ENCODE measurements at places on chromosomes 7 and 10. TPM values are rescaled to one million over a fixed set of nuclear protein-coding genes. Genes with fewer than 3 reads are reported as not detected.

Gene PTN
- 33.3 TPM for total RNA-seq

DNA sequence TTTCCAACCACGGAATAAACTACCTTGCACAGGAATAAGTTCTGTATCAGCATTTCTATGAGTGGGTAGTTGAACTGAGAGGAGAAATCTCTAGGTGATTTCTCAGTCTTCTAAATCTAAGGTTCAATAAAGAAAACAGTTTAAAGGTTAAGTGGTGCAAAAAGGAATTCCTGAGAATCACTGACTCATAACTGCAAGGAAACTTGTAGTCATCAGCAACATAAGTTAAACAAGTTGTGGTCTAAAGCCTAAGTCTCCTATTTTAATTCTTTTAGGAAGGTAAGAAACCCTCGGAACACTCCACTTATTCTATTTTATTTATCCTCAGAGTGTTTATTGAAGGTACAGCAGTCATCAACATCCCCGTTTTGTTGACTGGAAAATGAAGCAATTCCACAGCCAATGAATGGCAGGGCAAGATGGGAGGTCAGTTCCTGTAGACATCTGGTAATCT is 92.4 kb upstream of the PIK3CG start:
- DNase-seq: no peak

DNA sequence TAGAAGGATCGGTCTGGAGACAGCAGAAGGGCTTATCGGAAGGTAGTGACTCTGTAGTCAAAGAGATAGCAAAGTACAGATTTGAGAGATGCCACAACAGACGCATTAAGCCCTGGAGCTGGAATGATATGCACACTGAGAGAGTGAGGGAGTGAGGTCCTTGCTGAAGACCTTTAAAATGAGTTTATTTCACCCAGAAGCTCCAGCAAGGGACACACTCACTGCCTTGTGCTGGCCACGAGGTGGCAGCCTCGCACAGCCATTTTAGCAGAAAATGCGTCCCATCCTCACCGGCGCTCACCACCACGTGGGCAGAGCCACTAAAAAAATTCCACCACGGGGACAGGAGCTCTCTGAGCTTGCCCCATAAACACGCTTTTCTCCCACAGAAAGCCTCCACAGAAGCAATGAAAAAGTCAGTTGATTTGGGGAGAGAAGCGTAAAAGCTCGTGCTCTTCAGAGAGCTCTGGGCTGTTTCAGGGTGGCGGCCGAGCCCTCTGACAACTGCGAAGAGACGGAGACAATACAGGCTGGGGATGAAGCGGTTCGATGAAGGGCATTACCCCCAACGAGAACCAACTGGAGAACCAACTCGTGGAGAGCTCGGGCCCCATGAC is 163.0 kb upstream of the KLF14 start:
- DNase-seq: peak; percentile 87

Gene GDF2
- total RNA-seq: not detected

GRCh38 chr7:96991546-96992191 is 13.7 kb upstream of the DLX6 start:
- no peak for DNase-seq

GRCh38 chr7:24284699-24285506 is 913 bp downstream of the NPY start:
- DNase-seq: peak; percentile 62

GRCh38 chr10:77333610-77334340 is 303.8 kb downstream of the KCNMA1 start:
- no peak for DNase-seq

GRCh38 chr7:81114633-81115032 is 195.8 kb upstream of the SEMA3C start:
- DNase-seq: no peak

DNA sequence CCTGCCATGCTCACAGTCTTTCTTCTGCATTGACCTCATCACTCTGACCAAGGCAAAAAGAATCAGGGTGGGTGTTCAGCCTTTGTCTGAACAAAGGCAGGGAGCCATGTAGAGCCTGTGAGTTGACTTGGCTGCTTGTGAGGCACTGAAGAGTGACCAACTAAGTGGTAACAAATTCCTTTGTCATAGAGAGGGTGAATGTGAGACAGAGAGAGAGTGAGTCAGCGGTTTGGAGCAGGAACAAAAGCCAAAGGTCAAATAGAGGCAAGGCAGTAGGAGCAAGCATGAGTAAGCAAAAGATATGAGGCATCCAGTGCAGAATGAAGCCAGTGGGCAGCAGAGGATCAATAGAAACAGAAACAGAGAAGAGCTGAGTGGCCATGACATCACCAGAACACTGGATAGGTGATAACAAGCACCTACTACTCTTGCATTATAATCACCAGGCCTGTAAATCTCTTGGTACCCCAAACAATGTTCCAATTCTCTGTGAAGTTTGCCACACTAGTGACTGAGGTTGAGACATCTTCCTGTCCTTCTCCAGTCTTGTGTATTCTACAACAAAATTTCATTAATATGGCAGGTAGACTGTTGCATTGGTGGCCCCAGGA is 116.2 kb upstream of the LAMB4 start:
- DNase-seq: peak; percentile 73

Gene NT5C3A
- 25.0 TPM for total RNA-seq

DNA sequence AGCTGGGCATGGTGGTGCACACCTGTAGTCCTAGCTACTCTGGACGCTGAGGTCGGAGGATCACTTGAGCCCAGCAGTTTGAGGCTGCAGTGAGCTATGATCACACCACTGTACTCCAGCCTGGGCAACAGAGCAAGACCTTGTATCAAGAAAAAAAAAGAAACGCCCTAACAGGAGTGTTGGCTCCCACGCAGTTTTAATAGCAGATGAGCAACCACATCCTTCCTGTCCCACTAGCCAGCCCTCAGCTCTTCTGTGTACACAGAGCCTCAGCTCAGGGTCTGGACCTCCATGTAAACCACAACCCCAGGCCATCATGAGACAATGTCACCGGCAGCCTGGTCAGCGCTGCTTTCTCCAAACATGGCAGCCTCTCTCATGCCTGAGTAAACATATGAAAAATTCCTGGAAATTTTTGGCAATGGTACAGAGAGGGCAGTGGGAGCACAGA is 108.2 kb downstream of the PIP4K2A start:
- DNase-seq: no peak

Gene COL26A1
- total RNA-seq: not detected

- no peak for DNase-seq
Measured at GRCh38 chr7:133114519-133114918, 32.6 kb upstream of the CHCHD3 start.

DNA sequence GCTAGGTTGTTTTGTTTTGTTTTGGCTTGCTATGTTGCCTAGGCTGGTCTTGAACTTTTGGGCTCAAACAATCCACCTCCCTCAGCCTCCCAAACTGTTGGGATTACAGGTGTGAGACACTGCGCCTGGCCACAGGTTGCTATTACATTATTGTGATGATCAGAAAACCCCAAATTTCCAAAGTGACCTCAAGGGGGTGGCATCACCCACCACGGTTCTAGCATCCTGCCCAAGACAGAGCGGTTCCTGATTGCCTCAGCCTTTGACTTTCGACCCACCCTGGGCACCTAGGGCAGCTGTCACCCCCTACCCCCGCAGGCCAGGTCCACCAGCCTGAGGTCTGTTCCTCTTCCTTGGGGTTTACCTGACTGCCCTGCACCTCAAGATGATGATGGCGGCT is 28.4 kb downstream of the SBDS start:
- DNase-seq: no peak

GRCh38 chr7:25595996-25596395 is 367.7 kb upstream of the NPVF start:
- DNase-seq: no peak

- DNase-seq: peak; percentile 76
Measured at GRCh38 chr10:24463611-24464426, 254.9 kb downstream of the KIAA1217 start.

- DNase-seq: no peak
Measured at GRCh38 chr10:98344589-98345038, 70.4 kb downstream of the PYROXD2 start.

DNA sequence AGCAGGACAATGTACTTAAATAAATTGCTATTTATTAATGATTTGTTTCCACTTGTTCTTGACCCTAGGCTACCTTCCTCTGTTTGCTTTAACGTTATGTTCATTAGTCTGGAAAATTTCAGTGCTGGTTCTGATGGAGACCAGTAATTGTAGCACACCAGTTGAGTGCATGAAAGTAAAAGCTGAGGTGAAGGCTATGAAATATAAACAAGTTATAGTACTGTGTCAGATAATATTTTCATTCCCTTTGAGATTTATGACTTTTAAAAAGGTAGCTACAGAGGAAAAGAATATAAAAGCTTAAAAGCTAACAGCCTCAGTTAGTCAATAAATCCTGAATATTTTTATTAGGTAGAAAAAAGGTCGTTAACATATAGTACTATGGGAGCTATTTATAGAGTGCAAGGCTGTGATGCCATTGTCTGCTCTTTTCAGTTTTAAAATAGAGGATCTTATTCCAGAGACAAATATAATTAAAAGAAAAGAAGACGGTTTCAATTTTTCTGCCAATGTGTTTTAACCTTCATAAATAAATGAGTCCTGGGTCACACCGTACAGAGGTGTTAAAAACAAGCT is 351.8 kb upstream of the ETV1 start:
- no peak for DNase-seq

DNA sequence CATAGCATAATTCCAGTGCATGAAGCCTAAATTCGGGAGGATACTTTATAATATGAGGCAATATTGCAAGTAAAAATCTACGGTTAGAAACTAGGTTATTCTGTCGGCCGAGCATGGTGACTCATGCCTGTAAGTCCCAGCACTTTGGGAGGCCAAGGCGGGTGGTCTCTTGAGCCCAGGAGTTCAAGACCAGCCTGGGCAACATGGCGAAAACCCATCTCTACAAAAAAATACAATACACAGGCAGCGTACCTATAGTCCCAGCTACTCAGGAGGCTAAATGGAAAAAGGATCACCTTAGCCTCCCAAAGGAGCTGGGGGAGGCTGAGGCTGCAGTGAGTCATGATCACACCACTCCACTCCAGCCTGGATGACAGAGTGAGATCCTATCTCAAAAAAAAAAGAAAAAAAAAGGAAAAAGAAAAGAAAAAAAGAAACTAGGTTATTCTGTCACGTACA is 14.2 kb downstream of the SKAP2 start:
- no peak for DNase-seq

DNA sequence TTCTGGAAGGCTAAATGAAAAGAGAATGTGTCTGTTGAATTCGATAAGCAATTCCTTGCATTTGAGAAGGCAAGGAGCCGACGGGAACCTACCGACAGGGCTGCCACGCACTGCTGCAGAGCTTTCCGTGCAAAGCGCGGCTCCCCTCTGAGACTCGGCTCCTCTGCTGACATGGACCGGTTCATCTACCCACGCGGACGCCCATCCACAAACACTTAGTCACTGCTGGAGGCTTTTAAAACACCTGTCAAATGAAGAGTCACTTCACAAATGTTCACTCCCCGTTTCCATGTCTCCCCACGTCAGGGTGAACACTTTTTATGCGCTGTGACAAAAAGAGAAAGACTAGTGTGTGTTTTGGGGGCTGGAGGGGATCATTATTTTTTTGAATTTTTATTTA is 32.0 kb downstream of the AMZ1 start:
- DNase-seq: peak; percentile 55

Gene NPFFR1
- total RNA-seq: not detected

Gene ABCF2
- total RNA-seq: 55.1 TPM

Gene TMEM213
- total RNA-seq: not detected

- peak; percentile 15 for DNase-seq
Measured at GRCh38 chr10:23110722-23111516, 15.5 kb downstream of the MSRB2 start.

- no peak for DNase-seq
Measured at GRCh38 chr10:84783386-84783785, 455.0 kb downstream of the CCSER2 start.

DNA sequence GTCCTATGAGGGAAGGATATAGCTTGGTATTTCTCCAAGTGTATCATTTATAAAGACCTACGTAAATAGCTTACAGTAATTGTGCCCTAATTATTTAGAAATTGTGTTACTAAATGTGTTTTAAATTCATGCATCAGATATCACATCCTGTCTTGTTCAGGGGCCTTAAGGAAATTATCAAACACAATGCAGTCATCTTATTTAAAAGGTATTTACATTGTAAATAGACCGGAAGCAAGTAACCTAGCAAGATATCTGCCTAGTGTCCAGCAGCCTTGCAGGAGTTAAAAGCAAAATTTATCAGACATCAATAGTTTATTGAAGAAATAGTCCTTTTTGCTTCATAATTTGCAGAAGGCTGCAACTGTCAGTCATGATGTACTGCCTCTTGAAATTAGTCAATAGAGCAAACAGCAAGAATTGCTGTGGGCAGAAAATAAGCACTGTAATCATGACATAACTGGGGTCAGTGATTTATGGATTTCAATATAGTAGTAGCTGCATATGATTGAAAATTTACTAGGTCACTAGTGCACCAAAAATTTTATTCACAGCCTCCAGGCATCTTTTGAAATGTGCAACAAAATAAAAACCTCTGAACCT is 23.1 kb downstream of the GLRX3 start:
- no peak for DNase-seq

- DNase-seq: no peak
Measured at GRCh38 chr7:81285142-81285871, 366.5 kb upstream of the SEMA3C start.

- DNase-seq: no peak
Measured at GRCh38 chr7:128701062-128701785, 29.1 kb downstream of the GARIN1A start.

DNA sequence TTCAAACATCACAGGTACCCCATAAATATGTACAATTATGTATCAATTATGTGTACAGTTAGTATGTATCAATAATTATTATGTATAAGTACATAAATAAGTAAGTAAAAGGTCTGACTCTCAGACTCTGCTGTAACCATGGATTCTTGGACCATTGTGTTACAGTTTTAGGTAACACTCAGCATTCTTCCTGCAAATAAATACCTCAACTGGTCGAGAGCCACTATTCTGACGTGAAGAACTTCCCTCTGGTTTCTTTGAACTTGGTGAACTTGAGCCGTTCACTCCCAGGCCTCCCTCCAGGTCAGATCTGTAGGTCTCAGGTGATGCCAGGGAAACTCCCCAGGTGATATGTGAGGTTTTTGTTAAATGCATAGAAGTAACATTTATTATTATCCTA is 191.8 kb upstream of the PLXNA4 start:
- no peak for DNase-seq

DNA sequence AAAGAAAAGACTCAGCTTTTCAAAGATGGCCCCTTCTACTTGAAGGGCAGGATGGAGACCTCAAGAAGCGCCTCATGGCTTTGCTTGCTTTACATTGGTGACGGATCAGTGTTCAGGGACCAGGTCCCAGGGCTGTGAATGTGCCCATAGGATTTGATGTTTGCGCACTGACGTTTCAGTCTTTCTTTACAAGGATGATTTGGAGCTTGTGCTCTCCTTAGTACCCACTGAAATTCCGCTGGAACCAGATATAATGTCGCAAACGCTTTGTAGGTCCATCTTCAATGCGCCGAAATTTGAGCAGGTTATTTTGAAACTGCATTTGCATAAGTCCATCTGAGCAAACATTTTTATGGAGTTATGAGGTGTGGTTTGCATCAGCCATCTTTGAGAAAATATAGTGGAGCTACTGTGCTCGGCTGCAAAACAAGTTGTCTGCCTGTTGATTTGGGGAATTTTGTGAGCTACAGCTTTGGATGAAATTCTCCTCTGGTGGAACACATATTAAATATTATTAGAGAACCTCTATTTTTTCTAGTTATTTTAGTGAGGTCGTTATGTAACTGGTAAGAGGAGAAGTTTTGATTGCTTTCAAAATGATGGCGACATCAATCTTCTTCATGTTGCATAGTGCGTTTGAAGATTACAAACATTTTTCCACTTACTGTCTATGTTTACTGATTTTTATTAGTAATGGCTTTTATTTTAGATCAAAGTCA is 2.4 kb downstream of the RBM20 start:
- no peak for DNase-seq
